ENCODE measurements at places on chromosomes 6 and 20.

DNA sequence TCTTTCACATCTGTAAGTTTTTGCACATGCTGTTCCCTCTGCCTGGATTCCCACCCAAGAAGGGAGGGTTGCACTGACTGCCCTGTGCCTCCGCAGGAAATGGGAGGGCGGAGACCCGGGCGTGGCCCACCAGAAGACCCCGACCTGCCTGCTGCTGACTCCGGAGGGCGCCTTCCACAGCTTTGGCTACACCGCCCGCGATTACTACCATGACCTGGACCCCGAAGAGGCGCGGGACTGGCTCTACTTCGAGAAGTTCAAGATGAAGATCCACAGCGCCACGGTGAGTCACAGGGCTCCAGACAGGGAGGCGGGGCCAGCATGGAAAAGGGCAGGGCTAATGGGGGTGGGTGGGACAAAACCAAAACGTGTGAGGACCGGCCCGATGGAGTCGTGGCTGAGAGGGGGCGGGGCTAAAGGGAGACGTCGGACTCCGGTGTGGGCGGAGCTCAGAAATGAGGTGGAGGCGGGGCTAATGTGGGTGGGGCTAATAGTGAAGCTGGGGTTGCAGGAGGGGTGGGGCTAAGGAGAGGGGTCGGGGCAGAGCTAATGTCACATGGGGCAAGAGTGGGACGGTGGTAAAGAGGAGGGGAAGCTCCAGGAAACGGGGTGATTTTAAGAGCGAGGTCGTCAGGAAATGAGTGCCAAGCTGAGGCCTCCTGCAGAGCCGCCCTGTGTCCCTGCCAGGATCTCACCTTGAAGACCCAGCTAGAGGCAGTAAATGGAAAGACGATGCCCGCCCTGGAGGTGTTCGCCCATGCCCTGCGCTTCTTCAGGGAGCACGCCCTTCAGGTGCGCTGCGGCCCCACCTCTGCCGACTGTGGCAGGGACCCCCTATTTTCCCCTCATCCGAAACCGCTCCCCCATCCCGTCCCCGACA is 12.6 kb downstream of the HSPA12B start:
- DNase-seq, result no peak

DNA sequence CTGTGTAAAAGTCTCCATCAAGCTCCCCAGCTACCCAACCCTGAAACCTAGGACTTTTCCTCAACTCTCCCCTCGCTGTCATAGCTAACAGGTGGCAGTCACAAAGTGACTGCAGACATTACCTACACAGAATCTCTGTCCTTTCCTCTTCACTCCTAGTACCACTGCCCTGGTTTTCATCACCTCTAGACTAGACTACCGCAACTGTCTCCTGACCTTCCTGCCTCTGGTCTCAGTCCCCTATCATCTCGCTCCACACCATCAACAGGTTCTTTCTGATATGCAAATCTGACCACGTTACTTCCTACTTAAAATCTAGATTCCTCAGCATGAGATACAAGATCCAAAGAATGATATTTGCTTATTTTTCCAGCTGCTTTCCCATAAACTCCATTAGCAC is 93.8 kb downstream of the SMLR1 start:
- DNase-seq, result no peak

GRCh38 chr6:168002804-168003203 is 5.3 kb downstream of the KIF25 start:
- no peak for DNase-seq

GRCh38 chr6:11428895-11429294 is 108.7 kb upstream of the TMEM170B start:
- no peak for DNase-seq

DNA sequence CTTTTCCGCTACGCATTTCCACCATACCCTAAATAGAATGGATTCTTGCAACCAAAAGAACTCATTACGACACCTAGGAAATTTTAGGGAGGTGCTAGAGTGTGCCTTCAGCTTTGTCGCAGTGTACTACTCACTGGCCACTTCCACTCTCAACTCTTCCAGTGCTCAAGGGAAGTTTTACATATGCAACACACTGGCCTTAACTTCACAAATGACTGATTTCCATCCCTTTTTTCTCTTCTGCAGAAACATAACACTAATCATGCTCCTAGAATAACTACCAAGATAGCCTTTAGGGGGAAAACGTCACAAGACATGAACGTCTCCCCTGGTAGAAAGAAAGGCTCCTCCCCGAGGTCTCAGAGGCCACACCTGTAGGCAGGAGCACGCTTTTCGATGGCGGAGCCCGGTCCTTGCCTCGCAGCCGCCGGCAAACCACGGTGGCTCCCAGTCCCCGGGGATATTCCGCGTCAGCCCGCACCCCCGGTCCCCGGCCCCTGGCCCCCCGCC is 584 bp downstream of the LYRM4 start:
- DNase-seq, result no peak

DNA sequence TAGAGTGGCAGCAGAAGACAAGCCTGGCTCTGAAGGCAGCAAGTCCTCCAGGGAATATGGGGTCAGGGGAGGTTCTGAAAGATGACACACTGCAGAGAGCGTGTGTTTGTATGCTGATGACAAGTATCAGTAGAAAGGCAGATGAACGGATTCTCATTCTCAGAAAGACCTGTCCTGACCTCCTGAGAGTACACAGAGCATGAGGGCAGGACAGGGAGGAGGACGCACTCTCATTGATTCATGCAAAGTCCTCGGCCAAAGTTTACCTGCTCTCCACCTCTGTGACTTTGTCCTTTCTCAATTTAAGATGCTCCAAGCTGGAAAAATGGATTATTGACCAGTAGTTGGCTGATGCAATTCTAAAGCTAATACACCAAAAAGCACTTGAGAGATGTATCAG is 156.7 kb downstream of the LPA start:
- no peak for DNase-seq

DNA sequence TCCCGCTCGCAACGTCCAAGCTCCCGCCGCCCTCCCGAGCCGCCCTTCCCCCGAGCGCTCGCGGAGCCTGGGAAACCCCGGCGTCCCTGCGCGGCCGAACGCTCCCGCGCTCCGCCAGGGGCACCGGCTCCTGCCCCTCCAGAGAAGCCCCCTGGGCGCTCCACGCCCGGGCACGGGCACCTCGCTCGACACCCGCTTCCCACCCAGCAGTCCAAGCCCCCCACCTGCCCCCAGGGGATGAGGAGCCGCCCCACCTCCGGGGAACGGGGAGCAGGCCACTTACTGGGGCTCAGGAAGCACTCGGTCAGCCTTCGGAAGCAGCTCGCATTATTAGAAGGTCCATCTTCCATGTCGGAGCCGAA is 1.4 kb downstream of the PDE10A start:
- DNase-seq, result no peak
